ENCODE measurements at places on chromosomes 5 and 9. TPM values are rescaled to one million over a fixed set of nuclear protein-coding genes. Genes with fewer than 3 reads are reported as not detected.

GRCh38 chr5:135835766-135836165 lies 1.3 kb downstream of the SLC25A48 start:
- H3K27me3 ChIP-seq, result peaks cover 48% of the 10 kb centered on the region
- H3K36me3 ChIP-seq, result no peaks in the 10 kb centered on the region
- DNase-seq, result no peak
- no peak overlapping the region for H3K4me3 ChIP-seq

DNA sequence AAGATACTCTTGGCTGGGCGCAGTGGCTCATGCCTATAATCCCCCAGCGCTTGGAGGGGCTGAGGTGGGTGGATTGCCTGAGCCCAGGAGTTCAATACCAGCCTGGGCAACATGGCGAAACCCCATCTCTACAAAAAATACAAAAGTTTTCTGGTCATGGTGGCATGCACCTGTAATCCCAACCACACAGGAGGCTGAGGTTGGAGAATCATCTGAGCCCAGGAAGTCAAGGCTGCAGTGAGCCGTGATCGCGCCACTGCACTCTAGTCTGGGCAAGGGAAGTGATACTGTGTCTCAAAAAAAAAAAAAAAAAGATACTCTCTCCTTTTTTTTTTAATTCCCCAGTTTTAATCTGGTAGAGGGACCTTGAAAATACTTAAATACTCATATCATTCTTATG lies 15.0 kb downstream of the ANKRD33B start:
- H3K27ac ChIP-seq, result peak overlapping the region; percentile 48
- H3K4me3 ChIP-seq, result no peak overlapping the region
- DNase-seq, result peak; percentile 20
- peaks cover 6% of the 10 kb centered on the region for H3K36me3 ChIP-seq
- peaks cover 4% of the 10 kb centered on the region for H3K27me3 ChIP-seq

Gene BTNL3
- total RNA-seq, result not detected

DNA sequence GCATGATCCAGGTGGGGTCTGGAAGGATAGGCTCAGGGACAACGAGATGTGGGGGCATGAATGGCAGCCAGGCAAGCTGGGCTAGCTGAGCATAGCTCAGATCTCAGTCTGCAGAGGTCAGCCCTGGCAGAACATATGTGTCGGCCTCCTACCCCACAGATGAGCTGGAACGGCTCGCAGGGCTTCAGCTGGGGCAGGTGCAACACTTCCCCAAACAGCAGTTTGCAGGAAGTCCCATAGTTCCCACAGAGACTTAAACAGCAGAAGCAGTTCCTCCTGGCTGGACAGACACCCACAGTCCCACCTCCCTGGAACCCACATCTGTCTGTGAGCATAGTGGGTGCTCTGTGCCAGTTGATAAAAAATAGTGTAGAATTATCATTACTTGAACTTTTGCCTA lies 404.6 kb downstream of the GADD45G start:
- H3K4me1 ChIP-seq, result no peaks in the 10 kb centered on the region
- H3K4me3 ChIP-seq, result no peak overlapping the region
- H3K27ac ChIP-seq, result no peak overlapping the region
- H3K36me3 ChIP-seq, result no peaks in the 10 kb centered on the region

Gene TOR4A
- total RNA-seq, result 3.6 TPM

Gene ANKRD18B
- total RNA-seq, result 0.56 TPM

Gene IGFBPL1
- total RNA-seq, result not detected

Gene GABRA6
- not detected for total RNA-seq

DNA sequence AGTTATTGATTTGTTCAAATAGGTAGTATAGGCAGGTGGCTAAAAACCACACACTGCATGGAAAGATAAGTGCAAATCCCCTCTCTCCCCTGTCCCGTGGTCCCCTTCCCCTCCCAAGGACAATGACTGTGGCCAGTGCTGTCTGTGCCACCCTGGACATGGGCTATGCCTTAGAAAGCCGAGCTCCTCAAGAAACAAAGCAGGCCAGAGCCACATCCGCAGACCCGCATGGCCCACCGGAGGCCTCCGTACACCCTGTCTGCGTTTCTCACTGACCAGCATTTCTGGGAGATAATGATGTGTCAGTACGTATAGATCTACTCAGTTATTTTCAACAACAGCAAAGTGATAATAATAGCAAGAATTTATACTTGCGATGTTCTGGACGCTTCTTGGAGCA lies 16.3 kb downstream of the TSPAN17 start:
- no peak overlapping the region for H3K27ac ChIP-seq
- H3K4me1 ChIP-seq, result peaks cover 19% of the 10 kb centered on the region
- no peak overlapping the region for H3K4me3 ChIP-seq
- no peaks in the 10 kb centered on the region for H3K36me3 ChIP-seq
- H3K27me3 ChIP-seq, result peaks cover 13% of the 10 kb centered on the region
- no peak for DNase-seq

Gene MEGF10
- total RNA-seq, result not detected

DNA sequence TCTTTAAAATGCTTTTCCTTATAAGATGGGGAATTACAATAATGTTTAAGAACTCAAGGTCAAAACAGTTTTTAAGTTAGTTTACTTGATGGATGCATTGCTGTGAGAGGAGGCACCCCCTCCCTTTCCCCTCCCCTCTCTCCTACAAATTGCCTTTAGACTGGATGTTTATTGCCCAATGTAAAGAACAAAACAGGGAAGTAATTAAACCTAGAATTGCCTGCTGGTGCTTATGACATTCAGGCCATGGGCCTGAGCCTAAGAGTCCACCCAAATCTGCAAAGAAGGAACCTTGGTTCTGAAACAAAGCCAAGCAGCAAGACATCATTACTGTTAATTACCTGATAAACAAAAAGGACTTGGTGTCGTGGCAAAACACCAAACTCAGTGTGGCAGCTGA lies 630.3 kb downstream of the ISL1 start:
- no peaks in the 10 kb centered on the region for H3K4me1 ChIP-seq
- no peaks in the 10 kb centered on the region for H3K36me3 ChIP-seq
- DNase-seq, result no peak
- H3K27me3 ChIP-seq, result no peaks in the 10 kb centered on the region

GRCh38 chr5:165881259-165881658 lies 2375.8 kb downstream of the MAT2B start:
- H3K4me1 ChIP-seq, result no peaks in the 10 kb centered on the region
- no peaks in the 10 kb centered on the region for H3K27me3 ChIP-seq
- no peak overlapping the region for H3K27ac ChIP-seq
- no peak overlapping the region for H3K4me3 ChIP-seq
- DNase-seq, result no peak

GRCh38 chr9:107483666-107484065 lies 5.9 kb downstream of the KLF4 start:
- no peak overlapping the region for H3K27ac ChIP-seq
- no peaks in the 10 kb centered on the region for H3K36me3 ChIP-seq
- H3K4me1 ChIP-seq, result no peaks in the 10 kb centered on the region
- H3K27me3 ChIP-seq, result peaks cover 50% of the 10 kb centered on the region
- no peak overlapping the region for H3K4me3 ChIP-seq

Gene SLC28A3
- total RNA-seq, result 0.41 TPM
